ENCODE measurements at places on chromosomes 5 and 9.

DNA sequence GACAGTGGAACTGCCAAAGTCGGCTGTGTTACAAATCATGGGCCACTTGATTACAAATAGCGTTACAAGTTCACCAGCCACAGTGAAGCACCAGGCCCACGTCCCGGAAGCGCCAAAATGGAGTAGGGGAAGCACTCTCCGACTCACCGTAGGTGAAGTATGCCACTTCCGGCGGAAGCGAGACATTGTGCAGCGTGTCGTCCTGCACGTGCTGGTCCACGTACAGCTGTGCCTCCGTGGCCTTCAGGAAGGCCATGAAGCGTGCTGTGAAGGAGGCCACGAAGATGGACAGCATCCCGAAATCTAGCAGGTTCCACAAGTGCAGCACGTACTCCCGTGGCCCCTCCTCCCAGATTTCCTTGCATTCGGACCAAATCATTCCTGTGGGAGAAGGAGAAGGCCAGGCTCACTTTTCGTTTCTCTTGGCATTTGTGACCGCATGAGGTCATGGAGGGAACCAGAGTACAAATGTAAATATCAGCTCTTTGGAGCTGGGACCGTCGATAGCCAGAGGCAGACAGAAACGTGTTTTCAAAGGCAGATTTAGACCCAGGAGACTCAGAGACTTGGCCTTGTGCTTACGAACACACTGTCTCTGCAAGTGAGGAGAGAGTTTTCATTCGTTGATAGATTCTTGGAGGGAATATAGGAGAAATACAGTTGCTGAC is 58.7 kb upstream of the SMIM32 start:
- DNase-seq: no peak

GRCh38 chr9:132585954-132586829 is 3.8 kb downstream of the BARHL1 start:
- no peak for DNase-seq

DNA sequence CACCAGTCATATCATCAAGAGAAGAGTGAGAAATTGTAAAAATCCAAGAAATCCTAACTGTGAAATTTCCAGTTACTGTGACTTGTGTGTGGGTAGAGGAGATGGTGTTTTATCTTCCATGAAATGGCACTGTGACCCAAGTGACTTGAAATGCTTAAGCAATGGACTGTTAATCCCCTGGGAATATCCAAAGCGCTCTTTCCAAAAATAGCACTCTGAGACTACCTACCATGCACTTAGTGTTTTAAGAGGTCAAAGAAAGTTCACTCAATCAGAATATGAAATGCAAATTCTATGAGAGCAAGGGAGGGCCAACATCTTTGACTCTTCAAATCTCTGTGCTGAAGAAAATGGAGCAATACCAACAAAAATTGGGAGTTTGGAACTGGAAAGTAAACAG is 244.0 kb downstream of the GABRB2 start:
- no peak for DNase-seq

- no peak for DNase-seq
These were observed 7.6 kb upstream of the ELOVL7 start for GRCh38 chr5:60851626-60852025.

DNA sequence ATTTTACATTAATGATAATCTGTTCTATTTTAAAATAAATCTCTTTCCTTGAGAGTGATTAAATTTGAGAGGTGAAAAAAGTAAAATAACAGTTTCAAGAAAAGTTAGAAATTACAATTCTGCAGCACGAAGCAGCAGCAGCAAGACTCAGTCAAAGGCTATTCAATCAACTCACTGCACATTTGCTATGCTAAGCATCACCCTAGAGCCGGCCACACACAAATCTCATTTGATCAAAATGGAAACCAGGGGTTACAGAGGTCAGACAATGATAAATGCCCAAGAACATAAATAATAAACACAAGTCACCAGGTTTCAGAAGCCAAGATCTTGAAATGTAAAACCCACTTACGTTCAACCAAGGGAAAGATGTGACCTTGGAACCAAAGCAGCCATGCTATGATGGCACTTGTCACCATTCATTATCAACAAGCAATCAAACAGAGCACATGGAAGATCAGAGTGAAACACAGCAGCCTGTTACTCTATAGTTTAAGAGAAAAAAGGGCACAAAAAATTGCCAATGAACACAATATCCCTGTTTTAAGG is 136.0 kb downstream of the EPB41L4A start:
- DNase-seq: no peak

Data from NCI-H1436 treated with DMSO at 0.1 percent for 48 hours (cell line).